ENCODE measurements at places on chromosomes 2 and 18.

- DNase-seq = no peak
Measured at GRCh38 chr2:44328750-44329149, 32.5 kb downstream of the PREPL start.

DNA sequence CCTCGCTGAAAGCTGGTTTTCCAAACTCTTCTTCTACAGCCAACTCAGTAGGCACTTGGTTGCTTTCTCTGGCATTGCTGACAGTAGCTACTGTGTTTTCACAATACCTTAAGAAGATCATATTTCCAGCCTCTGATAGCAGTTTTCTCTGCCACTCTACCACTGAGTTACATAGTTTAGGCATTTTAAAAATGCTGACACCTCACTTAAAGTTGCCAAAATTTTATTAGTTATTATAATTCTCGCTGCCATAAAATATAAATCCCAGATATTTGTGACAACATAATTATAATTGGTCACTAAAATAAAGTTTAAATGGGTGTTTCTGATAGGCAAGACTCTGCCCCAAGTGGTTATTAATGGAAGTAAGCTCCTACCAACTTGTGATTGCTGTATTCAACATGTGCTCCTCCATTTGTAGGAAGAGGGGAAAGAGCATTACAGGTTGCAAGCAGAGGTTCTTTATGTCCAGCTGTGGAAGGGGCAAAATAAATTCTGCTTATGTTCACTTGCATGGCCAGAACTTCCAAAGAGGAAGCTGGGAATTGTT is 1202.8 kb downstream of the CNTNAP5 start:
- DNase-seq = no peak

DNA sequence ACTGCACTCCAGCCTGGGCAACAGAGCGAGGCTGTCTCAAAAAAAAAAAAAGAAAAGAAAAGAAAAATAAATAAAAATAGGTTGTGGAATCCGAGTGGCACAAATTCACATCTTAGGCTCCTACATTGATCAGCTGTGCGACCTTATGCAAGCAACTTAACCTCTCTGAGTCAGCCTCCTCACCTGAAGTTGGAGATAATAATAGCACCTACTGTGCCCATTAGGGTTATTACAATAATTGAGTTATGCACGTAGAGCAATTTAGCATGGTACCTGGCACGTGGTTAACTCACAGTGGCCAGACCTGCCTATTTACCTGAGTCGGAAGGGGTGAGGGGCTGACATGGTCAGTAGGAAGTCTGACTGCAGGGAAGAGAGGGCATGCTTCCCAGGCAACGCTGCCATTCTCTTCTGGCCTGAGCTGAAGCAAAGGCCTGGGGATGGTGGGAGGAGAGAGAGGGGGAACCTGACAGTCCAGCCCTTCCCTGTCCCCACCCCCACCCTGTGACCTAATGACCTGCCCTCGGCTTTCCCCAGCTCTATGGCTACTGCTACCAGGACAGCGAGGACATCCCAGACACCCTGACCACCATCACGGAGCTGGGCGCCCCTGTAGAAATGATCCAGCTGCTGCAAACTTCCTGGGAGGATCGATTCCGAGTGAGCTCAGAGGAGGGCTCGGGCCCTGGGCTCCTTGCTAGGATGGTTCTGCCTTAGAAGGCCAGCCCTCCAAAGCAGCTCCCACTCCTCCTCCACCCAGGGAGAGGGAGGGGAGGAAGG is 5.1 kb downstream of the PKDCC start:
- no peak for DNase-seq

DNA sequence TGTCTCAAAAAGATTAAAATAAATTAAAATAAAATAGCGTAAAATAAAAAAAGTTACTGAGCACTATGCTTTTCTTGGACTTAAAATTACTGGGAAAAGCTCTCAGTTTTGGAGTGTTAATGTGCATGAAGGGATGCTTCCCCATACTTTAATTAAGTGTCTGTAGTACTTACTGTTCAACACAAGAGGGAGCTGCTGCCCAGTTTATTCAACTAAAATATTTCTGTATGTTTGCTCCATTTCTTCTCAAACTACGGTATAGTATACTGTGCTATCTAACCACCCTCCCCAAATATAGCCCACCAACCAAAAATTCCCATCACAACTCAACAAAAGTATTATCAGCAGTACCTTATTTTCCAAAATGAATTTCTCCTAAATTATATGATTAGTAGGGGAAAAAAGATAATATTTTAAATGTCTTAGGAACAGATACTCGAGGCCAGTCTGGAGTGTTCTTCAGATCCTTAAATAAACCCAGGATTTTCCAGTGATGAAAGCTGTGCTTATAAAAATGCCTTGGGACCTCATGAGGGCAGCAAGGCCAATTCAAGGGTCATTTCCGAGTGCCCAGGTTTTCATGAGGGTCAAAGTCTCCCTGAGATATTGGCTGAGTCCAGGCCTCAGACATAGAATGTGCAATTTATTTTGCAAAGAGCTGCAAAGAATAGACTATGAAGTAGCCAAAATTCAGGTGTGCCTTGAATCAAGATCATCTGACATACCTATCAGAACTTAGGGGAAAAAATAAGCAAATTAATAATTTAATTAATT is 64.1 kb downstream of the CHRNA1 start:
- peak; percentile 56 for DNase-seq

GRCh38 chr2:36352701-36353100 is 2.9 kb upstream of the CRIM1 start:
- no peak for DNase-seq

DNA sequence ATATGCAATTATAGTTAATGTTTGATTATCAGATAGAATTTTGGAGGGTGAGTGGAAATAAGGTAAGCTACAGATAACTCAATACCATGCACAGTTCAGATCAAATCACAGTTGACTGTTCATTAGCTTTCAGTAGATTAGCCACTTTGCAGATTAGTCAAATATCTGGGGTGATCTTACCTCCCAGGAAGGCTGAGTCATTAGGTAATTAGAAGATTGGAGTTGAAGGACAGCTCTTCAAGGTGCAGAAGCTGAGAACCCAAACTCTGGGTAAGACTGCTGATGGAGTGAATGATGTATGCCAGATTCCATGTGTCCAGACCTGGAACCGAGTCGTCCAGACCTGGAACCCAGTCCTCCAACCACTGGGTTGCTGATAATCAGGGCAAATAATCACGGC is 262.8 kb upstream of the UBE2E3 start:
- DNase-seq = no peak

DNA sequence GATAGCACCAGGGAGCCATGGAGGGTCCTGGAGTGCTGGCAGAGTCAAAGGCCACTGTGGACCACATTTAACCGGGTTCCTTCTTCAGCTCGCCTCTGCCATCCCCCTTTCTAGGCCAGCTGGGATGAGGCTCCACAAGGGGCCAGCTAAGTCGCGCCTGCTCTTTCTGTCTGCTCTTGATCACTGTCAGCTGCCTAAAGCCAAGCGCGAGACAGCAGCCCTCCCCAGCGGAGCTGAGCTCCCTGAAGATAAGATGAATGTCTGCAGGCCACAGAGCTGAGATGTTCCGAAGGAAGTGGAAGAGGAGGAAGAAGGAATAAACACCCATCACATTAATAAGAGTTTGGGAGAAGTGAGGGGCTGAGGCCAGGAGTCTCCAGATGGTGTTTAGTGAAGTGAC is 99.6 kb downstream of the CELF4 start:
- no peak for DNase-seq

GRCh38 chr2:127027715-127028114 is 79.2 kb downstream of the BIN1 start:
- DNase-seq = no peak

DNA sequence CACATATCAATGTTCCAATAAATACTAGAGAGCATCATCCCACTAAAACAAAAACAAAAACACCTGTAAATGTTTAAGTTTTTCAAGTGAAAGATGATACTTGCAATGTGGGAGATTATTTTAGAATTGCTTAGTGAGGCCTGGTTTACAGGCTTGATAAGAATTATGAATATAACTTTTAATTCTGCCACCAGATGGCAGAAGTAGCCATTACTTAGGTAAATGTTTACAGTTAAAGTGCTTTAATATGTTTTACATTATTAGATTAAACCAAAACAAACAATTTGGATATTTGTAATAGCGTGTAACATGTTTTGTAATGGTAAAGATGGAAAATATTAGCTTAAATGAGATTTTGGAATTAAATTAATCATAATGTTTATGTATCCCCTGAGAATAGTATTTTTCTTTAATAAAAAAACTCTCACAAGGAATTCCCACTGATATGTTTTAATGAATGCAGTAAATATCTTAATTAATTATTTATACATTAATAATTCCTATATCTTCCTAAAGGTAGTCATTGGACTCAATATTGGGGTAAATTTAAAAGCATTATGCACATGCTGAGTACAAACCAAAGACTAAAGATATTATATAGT is 522.0 kb downstream of the SPAG16 start:
- DNase-seq = no peak

- no peak for DNase-seq
Measured at GRCh38 chr2:153027533-153027932, 309.1 kb downstream of the ARL6IP6 start.

DNA sequence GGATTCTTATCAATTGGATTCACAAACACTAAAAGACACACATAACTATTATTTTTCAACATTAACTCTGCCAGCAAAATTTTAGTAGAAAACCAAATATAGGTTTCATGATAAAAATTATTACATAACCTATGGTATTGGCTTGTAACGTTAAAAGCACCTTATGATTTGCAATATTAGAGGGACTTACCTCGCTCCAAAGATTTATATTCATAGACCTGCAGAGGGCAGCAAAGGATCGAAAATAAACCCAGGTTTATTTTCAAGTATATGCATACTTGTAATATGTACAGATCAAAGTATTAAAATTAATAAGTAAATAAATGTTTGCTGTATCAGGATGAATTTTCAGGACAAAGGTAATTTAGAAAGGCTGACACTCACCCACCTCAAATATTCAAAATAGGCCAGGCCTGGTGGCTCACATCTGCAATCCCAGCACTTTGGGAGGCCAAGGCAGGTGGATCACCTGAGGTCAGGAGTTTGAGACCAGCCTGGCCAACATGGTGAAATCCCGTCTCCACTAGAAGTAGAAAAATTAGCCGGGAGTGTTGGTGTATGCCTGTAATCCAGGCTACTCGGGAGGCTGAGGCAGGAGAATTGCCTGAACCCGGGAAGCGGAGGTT is 45.3 kb downstream of the LRPPRC start:
- no peak for DNase-seq
